ENCODE measurements at places on chromosomes 6 and 20.

- no peak for DNase-seq
Observed at GRCh38 chr6:47721189-47721588, 22.8 kb downstream of the ADGRF4 start.

DNA sequence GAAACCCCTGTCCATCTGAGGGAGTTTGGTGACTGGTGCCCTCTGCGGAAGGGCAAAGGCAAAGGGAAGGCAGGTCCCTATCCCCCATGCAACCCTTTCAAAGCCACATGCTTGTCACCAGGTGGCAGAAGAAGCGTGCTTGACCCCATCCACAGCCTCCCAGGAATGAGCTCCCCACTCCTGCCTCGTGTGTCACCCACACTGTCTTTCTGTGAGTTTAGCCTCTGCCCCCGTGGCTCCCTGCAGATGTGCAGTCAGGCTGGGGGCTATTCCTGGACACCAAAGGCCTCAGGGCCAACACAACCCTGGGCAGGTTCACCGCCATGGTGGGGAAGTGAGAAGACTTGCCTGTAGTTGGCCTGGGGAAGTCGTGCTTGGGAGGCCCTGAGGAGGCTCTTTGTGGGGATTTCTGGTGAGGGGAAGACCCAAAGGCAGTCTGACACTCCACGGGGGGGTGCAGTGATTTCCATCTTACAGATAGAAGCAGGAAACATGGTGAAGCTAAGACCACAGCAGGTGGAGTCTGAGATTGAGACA lies 16.6 kb upstream of the PCMTD2 start:
- no peak for DNase-seq

GRCh38 chr20:18005170-18005989 lies 36.6 kb downstream of the MGME1 start:
- DNase-seq, result no peak

- DNase-seq, result no peak
Observed at GRCh38 chr6:83511266-83511665, 1.1 kb upstream of the PRSS35 start.

- DNase-seq, result no peak
Observed at GRCh38 chr6:38367231-38367630, 272.5 kb downstream of the BTBD9 start.

GRCh38 chr6:170167657-170168159 lies 123.2 kb downstream of the DLL1 start:
- DNase-seq, result no peak

GRCh38 chr20:1323830-1324597 lies 4.9 kb downstream of the SDCBP2 start:
- DNase-seq, result no peak

Data from D341Med (cell line).